Testis (tissue), 5 donors: ENCODE measurements at places on chromosomes 13 and 19. TPM values are rescaled to one million over a fixed set of nuclear protein-coding genes. Genes with fewer than 3 reads are reported as not detected.

The PPP2R1A gene
- 289 TPM for total RNA-seq

The ZNF729 gene
- total RNA-seq = 6.2 TPM

The AMER2 gene
- total RNA-seq = 2.9 TPM

The C13orf42 gene
- 1.8 TPM for total RNA-seq

The PTGER1 gene
- 1.5 TPM for total RNA-seq

The SIRT6 gene
- total RNA-seq = 29.2 TPM

The CHST8 gene
- total RNA-seq = 0.79 TPM

The OR1I1 gene
- not detected for total RNA-seq

The PSPN gene
- total RNA-seq = 5.1 TPM

The IRGC gene
- 218 TPM for total RNA-seq

The ZNF547 gene
- total RNA-seq = 7.8 TPM

The FXYD3 gene
- total RNA-seq = not detected

The LIN37 gene
- 30.2 TPM for total RNA-seq

The KLK10 gene
- 15.7 TPM for total RNA-seq

The MCEMP1 gene
- not detected for total RNA-seq

The KLF2 gene
- 42.4 TPM for total RNA-seq

The ZNF628 gene
- 31.3 TPM for total RNA-seq

The C1QTNF9 gene
- 0.43 TPM for total RNA-seq

The ELSPBP1 gene
- total RNA-seq = 0.25 TPM

The ZNF256 gene
- 13.3 TPM for total RNA-seq

The GGACT gene
- total RNA-seq = 18.9 TPM

The CGB2 gene
- total RNA-seq = 0.99 TPM

The MAP4K1 gene
- total RNA-seq = 2.8 TPM

The LGALS14 gene
- total RNA-seq = not detected

The MIDN gene
- 38.2 TPM for total RNA-seq

The URAD gene
- total RNA-seq = 0.87 TPM

The SLC5A5 gene
- 1.4 TPM for total RNA-seq

The HAUS5 gene
- total RNA-seq = 25.5 TPM

The PIAS4 gene
- 94.5 TPM for total RNA-seq

The ICAM5 gene
- total RNA-seq = 7.6 TPM

The UNC13A gene
- 3.2 TPM for total RNA-seq

The HSPB6 gene
- 50.9 TPM for total RNA-seq

The SHANK1 gene
- total RNA-seq = 5.4 TPM

The CLEC17A gene
- total RNA-seq = 1.3 TPM

The STAP2 gene
- total RNA-seq = 6.4 TPM

The JAK3 gene
- 5.0 TPM for total RNA-seq

The OR7D2 gene
- total RNA-seq = 0.79 TPM

The IGSF23 gene
- 0.37 TPM for total RNA-seq

The KIR2DL1 gene
- not detected for total RNA-seq

The TNFSF9 gene
- 5.7 TPM for total RNA-seq

The NLRP5 gene
- total RNA-seq = 2.8 TPM

The OR7C2 gene
- not detected for total RNA-seq

The ZNF429 gene
- 32.3 TPM for total RNA-seq

The SHC2 gene
- total RNA-seq = 67.3 TPM

The DIRAS1 gene
- total RNA-seq = 33.1 TPM

The ZNF285 gene
- total RNA-seq = 7.9 TPM

The ATP4B gene
- total RNA-seq = not detected

The SAE1 gene
- total RNA-seq = 105 TPM

The CLDND2 gene
- 10.0 TPM for total RNA-seq
